ENCODE measurements at places on chromosomes 6 and 20.
A peak's percentile ranks its signal among the peaks of the same experiment; 100 is the strongest.

DNA sequence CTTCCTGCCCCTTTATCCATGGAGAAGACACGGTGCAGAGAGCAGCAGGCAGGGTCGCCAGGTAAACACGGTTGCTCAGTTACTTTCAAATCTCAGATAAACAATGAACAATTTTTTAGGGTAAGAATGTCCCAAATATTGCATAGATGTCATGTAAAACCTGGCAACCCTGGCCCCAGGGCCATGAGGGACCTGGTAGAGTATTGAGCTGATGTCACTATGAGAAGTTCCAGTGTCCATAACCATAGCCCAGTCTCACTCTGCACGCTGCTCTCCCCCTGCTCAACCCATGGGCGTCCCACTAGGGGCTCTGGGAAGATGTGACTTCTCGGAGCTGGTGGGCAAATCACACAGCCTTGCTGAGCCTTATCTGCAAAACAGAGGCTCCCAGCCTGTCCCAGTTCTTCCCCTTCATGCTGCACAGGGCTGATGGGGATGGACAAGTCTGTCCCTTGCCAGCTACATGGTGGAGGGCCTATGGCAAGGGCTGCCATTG lies 71.3 kb upstream of the TOP1 start:
- DNase-seq: no peak

DNA sequence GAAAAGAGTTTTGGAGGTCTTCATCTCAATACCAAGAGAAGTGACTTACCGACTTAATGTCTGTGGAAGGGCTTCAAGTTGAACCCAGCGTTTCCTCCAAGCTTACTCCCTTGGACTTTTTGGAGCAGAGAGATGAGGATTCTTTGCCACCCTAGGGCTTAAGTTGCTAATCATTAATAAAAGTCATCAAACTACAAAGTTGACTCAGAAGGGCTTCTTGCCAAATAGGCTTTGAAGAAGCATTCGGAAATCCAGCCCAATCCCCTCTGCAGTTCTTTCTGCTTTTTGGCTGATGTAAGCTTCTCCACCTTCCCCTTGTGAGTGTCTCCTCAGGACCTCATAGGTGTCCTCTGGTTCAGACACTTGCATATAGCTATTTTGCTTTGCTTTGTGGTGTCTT lies at the start of gene SLC17A3:
TSS of gene SLC17A3 (minus strand) at position 126 of the 400 bp plus-strand sequence. CDS start 5,856 bp downstream, outside the sequence.
- DNase-seq: no peak

GRCh38 chr20:50788045-50788991 lies 6.5 kb upstream of the BCAS4 start:
- peak; percentile 25 for DNase-seq

DNA sequence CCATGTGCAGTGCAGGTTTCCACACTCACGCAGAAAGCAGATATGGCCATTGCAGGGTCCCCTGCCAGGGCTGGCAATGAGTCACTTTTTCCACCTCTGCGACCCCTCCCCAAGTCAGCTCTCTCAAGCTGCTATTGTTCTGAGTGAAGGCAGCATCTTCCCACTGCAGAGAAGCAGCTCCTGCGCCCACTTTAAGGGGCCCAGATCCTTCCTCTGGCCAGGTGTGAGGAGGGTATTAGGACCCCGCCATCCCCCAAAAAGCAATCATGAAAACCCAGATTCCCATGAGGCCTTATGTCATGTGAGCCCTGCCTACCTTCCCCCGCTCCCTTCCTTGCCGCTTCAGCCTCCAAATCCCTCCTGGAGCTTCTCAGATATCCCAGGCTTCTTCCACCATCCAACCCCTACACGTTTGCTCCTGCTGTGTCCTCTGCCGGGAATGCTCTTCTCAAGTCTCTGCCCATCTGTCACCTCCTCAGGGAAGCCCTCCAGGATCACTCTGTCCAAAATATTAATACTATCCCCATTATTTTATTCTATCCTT lies 220.3 kb downstream of the NFATC2 start:
- DNase-seq: no peak

GRCh38 chr6:46201702-46202101 lies 30.9 kb upstream of the ENPP5 start:
- DNase-seq: no peak

GRCh38 chr6:9875605-9876353 lies 539.1 kb downstream of the TFAP2A start:
- DNase-seq: no peak

DNA sequence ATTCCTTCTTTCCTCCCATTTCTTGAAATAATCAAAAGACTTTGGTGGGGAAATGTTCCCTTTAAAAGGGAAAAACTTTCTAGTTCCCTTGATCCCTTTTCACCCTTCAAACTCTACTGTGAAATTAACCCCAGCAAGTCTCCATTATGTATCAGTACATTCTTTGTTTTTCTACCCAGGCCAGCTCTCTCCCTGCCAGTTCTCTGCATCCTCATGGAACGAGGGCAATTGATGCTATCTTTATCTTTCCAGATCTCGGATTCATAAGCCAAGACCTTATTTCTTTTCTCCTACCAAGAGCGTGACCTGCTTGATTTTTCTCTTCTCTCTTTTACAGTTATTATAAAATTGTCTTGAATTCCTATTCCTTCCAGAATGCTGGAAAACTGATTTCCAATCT lies 75.8 kb downstream of the ADGRB3 start:
- no peak for DNase-seq

DNA sequence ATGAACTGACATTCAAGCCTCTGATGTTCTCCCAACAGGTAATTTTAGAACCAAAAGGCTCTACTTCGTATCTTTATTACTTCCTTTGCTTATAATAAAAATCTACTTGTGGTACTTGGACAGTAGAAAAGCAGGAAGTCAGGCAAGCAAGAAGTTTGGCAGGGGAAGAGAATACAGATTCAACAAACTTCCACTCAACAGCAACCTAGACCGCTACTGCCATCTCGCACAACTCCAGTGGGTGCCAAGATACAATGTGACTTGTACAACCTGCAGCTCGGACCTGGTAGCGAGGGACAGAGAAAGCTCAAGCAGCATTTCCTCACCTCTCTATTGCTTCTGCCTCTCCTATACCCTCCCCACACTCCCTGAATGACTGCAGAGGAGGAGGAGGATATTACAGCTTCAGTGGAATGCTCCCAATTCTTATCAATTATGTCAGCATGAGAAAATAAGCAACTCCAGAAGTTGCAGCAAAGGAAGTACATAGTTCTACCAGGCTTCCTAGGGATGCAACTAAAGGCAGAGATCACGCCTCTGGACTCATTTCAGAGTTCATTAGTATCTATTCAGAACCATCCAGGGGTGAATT lies 76.5 kb downstream of the MBOAT1 start:
- no peak for DNase-seq

DNA sequence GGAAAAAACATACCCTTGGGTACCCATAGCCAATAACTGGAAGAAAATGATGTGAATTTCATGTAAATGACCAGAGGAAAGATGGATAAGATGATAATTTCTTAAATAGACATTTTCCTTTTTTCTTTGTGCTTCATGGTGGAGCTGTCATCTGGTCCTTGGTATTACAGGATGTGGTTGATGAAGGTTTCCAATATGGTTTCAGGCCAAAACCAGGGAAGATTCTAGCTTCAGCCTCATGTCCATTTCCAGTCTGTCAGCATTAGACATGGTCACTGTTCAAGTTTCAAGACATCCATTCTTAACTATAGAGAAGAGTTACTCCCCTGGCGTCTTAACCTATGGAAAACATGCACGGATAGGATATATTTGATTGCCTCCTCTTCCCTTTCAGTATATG lies 63.6 kb downstream of the SSR1 start:
- no peak for DNase-seq

GRCh38 chr20:45097485-45098102 lies 3.3 kb downstream of the KCNS1 start:
- DNase-seq: peak; percentile 75

- no peak for DNase-seq
Measured at GRCh38 chr6:132019586-132019985, 68.4 kb upstream of the CCN2 start.

- DNase-seq: no peak
Measured at GRCh38 chr20:19673575-19673974, 84.5 kb upstream of the RIN2 start.

DNA sequence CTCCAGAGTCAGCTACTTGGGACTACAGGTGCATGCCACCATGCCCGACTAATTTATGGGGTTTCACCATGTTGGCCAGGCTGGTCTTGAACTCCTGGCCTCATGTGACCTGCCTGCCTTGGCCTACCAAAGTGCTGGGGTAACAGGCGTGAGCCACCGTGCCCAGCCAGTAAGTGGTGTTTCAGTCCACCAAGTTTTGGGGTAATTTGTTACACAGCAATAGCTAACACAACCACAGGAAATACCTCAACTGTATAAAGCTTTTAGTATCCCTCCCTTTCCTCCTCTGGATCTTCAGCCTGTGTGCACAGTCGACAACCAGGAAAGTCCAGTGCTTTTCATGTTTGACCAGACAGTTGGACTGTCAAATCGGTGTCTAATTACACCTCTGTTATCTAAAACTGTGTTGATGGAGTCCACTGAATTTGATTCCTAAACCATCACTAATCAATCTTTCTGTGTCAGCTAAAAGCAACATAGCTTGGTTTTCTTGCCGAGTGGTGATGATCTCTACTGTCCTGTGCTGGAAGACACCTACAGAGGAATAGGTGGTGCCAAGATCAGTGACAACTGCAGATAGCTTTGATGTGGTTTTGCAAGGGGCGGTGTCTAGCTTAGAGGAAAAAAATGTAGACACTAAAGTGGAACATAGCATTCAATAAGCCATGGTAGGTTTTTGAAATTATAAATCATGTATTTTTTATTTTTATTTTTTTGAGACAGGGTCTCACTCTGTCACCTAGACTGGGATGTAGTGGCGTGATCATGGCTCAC lies 22.2 kb upstream of the ZBTB2 start:
- DNase-seq: no peak

GRCh38 chr6:147418523-147418922 lies 90.0 kb upstream of the SAMD5 start:
- DNase-seq: no peak

- no peak for DNase-seq
Measured at GRCh38 chr6:118408863-118409262, 139.2 kb upstream of the PLN start.

GRCh38 chr20:61830241-61830930 lies 235.3 kb downstream of the TAF4 start:
- DNase-seq: no peak

GRCh38 chr6:156787569-156788492 lies 10.7 kb downstream of the ARID1B start:
- DNase-seq: no peak

DNA sequence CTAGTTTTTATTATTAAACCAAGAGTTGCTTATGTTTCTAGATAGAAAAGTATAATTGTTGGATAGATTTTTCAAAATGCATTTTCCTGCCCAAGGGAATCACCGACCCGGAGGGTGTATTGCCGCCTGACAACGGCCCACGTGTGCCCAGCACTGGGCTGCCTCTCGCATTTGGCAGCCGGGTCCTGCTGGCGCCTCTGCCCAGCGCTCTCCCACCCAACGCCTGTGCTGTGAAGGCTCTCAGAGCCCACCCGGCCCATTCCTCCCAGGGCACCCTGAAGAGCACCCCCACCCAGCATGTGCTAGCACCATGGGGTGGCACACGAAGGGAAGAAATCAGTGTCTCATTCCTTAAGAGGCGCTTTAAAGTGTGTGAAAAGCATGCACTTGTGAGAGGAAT lies 88.3 kb upstream of the AFDN start:
- no peak for DNase-seq

- no peak for DNase-seq
Measured at GRCh38 chr20:33627577-33628216, 34.4 kb upstream of the C20orf144 start.

DNA sequence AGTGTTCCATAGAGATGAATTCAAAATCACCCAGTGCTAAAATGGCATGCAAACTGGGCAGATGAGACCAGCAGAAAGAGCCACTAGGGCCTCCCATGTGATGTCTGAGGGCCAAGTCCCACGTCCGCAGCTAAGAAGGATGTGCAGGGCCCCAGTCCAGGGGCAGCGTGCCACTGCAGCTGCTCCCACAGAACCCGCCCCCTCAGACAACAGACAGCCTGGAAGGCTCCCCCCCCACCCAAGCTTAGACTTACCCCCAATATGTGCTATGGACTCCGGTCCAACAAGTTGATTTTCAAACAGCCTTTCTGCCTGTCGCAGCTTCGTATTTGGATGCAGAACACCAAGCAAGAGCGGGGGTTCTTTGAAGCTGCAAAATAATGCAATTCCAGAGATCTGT lies 14.0 kb downstream of the APMAP start:
- DNase-seq: no peak

DNA sequence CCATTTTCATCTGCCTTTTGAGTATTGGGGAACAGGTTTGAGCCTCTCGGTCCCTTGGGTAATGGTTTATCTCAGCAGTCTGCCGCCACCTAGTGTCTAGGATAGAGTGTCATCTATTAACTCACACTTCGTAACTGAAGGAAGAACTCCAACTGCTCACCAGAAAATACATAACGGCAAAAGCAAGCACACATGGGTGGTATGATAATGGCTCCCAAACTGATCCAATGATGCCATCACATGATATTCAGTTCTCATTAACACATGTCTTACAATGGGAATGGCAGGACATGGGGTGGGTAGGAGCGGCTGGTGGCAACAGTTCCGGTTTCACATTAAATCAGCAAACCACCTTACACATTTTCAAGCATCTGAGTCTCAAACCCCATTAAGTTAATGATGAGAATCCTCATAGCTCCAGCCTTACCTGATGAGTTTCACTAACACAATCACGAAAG lies 110.7 kb upstream of the PHACTR1 start:
- peak; percentile 89 for DNase-seq

- peak; percentile 96 for DNase-seq
Measured at GRCh38 chr6:35391240-35391968, 49.0 kb downstream of the PPARD start.

DNA sequence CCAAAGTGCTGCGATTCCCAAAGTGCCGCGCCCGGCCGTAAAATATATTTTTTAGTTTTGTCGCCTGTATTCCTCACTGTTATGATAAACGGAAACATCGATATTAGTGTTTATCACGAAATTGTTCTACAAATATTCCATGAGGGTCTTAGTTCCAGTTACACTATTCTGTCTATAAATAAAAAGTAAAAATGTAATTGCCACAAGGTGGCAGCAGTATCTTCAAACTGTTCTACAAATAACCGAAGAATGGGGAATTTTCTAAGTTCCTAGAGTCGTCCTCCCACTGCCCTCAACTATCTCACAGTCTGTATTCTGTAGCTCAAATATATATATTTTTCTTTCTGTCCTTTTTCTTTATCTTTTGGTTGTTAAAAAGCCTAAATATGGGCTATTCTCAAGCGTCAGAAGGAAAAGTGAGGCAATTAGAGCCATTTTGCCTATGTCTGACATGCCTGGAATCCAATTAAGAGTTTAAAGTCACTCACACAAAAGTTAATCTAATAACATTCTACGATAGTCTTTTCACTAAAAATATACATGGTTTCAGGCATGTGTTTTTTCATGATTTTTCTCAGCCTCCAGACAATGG lies 14.2 kb upstream of the FAM162B start:
- DNase-seq: peak; percentile 57
